ENCODE measurements at places on chromosomes 1 and 21.

DNA sequence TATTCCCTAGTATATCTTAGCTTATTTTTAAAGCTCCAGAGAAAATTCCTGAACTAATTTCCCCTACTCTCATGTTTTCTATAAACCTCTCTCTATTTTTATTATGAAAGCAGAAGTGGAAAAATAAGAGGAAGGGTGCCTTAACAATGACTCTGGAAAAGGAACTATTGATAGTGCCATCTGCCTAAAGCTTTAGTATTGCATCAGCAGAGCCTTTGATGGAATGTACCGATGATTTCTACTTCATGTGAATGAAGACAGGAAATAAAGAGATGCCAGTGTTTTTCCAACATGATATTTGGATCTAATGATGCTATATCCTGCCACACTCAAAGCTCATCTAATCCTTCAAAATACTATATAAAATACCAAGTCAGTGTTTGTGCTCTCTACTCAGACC, 35.1 kb downstream of the TNFSF18 start:
- no peak for DNase-seq

GRCh38 chr1:61491497-61491896, 233.4 kb downstream of the TM2D1 start:
- no peak for DNase-seq

DNA sequence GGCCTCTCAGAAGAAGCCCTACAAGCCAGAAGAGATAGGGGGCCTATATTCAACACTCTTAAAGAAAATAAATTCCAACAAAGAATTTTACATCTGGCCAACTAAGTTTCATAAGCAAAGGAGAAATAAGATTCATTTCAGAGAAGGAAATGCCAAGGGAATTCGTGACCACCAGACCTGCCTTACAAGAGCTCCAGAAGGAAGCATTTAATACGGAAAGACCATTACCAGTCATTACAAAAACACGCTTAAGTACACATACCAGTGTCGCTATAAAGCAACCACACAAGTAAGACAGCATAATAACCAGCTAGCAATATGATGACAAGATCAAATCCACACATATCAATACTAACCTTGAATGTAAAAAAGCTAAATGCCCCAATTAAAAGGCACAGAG, 704.9 kb upstream of the CHRM3 start:
- DNase-seq, result no peak

DNA sequence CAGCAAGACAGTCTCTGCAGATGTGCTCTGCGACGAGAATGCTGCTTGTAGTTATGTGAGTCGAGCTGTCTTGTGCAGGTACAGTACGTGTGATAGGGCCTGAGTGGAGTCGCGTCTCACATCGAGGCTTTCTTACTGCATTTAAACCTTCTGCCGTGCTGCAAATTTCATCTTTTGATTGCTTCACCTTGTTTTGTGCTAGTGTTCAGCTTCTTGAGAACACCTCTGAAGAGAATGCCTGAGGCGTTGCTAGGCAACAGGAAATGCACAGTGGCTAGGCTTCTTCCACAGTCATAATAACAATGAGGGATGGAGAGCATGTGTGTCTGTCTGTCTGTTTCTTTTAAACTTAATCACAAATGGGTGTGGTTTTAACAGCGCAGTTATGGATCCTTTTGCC, 52.9 kb downstream of the MRPS6 start:
- DNase-seq, result no peak

GRCh38 chr1:74847715-74848114, 114.8 kb downstream of the TYW3 start:
- DNase-seq, result no peak

DNA sequence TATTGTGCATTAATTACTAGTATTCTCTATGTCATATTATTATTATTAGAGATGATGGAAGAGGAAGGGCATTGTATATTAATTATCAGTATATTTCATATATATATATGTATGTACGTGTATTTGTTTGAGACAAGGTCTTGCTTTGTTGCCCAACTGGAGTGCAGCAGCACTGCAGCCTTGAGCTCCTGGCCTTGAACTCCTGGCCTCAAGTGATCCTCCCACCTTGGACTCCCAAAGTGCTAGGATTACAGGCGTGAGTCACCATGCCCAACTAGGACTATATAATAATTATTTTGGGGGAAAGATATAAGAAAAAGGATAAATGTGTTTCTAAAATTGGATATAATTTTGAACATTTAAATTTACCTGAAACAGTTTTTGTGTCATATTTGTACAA, 63.2 kb upstream of the USP24 start:
- DNase-seq, result no peak

- DNase-seq, result no peak
Measured at GRCh38 chr1:209607102-209607794, 23.7 kb downstream of the CAMK1G start.

DNA sequence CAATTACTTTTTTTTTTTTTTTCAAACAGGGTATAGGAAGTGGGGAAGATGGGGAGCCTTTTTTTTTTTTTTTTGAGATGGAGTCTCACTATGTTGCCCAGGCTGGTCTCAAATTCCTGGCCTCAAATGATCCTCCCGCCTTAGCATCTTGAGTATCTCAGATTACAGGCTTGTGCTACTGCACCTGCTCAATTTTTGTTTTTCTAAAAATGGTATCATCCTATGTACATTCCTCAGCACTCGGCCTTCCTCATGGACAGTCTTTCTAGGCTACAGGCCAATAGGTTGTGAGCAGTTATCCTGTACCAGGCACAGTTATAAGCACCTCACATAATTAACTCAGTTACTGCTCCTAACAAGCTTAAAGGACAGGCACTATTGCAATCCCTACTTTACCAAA, 132.1 kb upstream of the EDN2 start:
- DNase-seq, result no peak

DNA sequence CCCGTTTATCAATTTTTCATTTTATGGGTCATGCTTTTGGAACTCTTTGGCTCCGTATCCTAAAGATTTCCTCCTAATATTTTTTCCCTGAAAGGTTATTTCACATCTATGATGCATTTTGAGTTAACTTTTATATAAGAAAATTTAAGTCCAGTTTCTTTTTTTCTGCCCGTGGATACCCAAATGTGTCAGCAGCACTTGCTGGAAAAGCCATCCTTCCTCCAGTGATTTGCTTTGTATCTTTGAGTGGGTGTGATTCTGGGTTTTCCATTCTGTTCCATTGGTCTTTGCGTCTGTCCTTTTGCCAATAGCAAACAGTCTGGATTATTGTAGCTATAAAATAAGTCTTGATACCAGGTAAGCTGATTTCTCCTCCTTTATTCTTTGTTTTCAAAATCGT, 15.6 kb upstream of the ABCG1 start:
- no peak for DNase-seq

GRCh38 chr1:200795156-200795555, 56.5 kb downstream of the CAMSAP2 start:
- no peak for DNase-seq

- no peak for DNase-seq
Measured at GRCh38 chr1:219880765-219881457, 47.4 kb downstream of the SLC30A10 start.

DNA sequence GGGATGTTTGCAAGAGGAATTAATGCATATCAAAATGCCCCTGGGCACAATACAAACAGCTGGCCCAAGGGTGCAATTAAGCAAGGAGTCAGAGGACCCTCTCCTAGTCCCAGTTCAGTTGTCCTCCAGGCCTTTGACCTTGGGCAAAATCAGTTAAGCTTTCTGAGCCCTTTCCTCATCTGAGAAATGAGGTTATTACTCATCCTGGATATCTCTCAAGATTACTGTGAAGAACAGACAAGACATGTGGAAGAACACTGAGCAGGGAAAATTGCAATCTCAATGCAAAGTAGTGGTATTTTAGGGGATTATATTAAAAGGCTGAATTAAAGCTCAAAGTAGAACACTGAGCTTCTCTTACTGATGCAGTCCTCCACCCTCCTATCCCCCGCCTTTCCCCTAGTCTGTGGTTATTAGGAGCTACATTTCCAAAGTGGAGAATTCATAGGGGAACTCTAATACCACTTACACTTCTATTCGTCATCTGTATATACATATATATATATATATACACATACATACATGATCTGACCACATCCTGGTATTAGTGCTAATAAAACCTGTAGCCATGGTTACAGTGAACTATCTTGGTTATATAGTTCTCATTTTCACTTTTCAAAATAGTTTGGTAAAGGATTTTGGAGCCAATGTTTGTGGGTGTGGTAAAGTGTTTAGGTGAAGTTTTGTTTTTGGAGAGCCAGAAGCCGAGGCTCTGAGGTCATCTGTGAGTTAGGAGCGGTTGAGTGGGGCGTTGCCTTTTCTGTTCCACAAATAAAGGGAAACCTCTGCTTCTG, 18.1 kb downstream of the KIAA0040 start:
- no peak for DNase-seq
